Ovary (tissue), 10 donors: ENCODE measurements at places on chromosomes 3 and 15. TPM values are rescaled to one million over a fixed set of nuclear protein-coding genes. Genes with fewer than 3 reads are reported as not detected.

DNA sequence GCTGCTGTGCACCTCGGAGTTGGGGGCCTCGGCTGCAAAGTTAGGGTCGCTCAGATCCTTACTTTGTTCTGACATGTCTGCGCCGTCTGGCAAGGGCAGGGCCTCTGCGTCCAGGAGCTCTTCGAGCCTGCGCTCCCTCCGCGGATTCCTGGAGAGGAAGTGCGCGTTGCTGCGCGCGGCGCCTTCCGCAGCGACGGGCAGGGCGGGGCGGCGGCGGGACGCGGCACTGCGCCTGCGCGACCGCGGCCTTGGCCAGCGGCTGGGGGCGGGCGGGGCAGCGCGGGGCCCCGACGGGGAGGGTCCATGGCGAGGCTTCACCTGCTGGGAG lies at the start of gene NDN:
NDN (minus strand) TSS at position 163 of the 328 bp plus-strand sequence; CDS start at position 75, 88 bp downstream.
- peaks cover 4% of the 10 kb centered on the region for H3K4me1 ChIP-seq
- H3K27me3 ChIP-seq = no peaks in the 10 kb centered on the region
- H3K4me3 ChIP-seq = peak within 1 kb of the TSS; percentile 55
- H3K36me3 ChIP-seq = no peaks in the 10 kb centered on the region
- DNase-seq = peak; percentile 71
- H3K27ac ChIP-seq = no peak within 1 kb of the TSS

- H3K27me3 ChIP-seq = no peaks in the 10 kb centered on the region
- H3K36me3 ChIP-seq = no peaks in the 10 kb centered on the region
- DNase-seq = no peak
- H3K4me3 ChIP-seq = no peak overlapping the region
- no peaks in the 10 kb centered on the region for H3K4me1 ChIP-seq
Observed at GRCh38 chr3:26712211-26713026, 89.8 kb downstream of the LRRC3B start.

DNA sequence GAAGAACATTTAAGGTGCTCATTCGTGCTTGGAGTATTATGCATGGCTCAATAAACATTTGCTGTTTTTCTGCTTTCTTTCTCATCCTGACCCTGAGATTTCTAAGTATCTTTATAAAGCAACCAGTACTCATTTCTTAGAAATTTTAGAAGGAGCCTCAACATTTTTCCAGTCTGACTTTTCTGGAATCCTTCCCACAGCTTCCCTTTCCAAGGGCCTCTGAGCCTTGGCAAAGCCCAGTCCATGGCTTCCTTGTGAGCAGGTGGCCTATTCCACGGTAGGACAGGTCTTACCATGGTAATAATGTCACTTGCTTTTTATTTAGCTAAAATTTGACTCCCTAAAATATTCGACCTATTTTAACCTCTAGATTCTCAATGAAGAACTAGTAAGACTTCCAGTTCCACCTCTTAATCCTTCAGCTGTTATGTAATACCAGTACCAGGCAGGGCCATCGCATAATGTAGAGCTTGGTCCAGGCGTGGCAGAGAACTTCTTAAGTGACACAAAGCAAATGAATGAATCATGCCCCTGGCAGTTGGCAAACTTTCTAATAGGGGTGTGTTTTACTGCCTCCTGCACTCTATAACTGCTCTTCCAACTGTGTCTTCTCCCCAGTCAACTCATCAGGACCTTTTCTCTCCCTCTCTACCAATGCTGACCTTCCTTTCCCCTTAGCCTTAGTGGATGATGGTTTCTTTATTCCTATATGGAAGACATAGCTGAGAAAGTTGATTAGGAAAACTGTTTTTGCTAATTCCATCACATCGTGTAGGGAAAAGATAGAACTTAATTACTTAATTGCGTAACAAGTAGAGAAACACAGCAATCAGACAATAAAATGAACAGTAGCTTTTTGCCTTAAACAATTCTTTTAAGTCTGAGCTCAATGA lies 894 bp upstream of the TM4SF4 start:
- no peaks in the 10 kb centered on the region for H3K36me3 ChIP-seq
- peaks cover 3% of the 10 kb centered on the region for H3K4me1 ChIP-seq
- H3K4me3 ChIP-seq = no peak overlapping the region
- no peak overlapping the region for H3K27ac ChIP-seq

DNA sequence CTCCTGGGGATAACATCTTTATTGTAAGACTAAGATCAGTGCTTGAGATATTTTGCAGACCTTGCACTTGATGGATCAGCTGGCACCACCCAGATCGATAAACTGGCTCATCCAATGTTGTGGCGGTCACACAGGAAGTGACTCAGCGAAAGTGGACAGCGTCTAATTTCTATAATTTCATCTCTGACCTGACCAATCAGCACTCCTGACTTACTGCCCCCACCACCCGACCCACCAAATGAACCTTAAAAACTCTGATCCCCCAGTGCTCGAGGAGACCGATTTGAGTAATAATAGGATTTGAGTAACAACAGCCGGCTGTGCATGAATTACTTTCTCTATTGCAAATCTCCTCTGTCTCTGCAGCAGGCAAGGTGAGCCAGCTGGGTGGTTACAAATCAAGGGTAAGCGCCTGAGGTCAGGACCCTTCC lies 62.7 kb upstream of the RNU6-1 start:
- no peak overlapping the region for H3K4me3 ChIP-seq
- no peak overlapping the region for H3K27ac ChIP-seq
- H3K36me3 ChIP-seq = no peaks in the 10 kb centered on the region
- DNase-seq = no peak
- H3K27me3 ChIP-seq = no peaks in the 10 kb centered on the region
- H3K4me1 ChIP-seq = peaks cover 1% of the 10 kb centered on the region

Gene TMEM158
- total RNA-seq = 2.0 TPM

Gene SYNPR
- not detected for total RNA-seq

- H3K4me1 ChIP-seq = no peaks in the 10 kb centered on the region
- H3K27me3 ChIP-seq = no peaks in the 10 kb centered on the region
- H3K36me3 ChIP-seq = no peaks in the 10 kb centered on the region
- no peak overlapping the region for H3K4me3 ChIP-seq
- no peak overlapping the region for H3K27ac ChIP-seq
- DNase-seq = no peak
Observed at GRCh38 chr3:160668454-160668853, 8.5 kb upstream of the ARL14 start.

Gene RIOX2
- total RNA-seq = 23.5 TPM

DNA sequence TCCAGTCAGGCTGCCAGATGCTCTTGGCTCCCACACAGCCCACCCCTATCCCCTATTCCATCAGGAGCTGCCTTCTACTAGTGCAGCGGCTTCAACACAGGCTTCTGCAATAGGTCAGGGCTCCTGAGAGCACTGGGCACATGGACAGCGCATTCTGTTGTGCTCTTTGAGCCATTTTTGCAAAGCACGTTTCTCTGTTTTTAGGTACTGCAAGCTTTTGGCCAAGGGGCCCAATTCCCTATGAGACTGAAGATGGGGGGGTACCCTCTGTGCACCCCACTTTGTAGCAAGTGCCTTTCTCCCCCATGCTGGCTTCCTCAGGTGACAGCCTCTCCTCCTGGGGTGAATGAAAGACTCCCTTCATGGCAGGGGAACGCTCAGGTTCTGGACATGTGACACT lies 31.2 kb downstream of the CHDH start:
- H3K36me3 ChIP-seq = no peaks in the 10 kb centered on the region
- no peak for DNase-seq
- H3K27ac ChIP-seq = no peak overlapping the region

DNA sequence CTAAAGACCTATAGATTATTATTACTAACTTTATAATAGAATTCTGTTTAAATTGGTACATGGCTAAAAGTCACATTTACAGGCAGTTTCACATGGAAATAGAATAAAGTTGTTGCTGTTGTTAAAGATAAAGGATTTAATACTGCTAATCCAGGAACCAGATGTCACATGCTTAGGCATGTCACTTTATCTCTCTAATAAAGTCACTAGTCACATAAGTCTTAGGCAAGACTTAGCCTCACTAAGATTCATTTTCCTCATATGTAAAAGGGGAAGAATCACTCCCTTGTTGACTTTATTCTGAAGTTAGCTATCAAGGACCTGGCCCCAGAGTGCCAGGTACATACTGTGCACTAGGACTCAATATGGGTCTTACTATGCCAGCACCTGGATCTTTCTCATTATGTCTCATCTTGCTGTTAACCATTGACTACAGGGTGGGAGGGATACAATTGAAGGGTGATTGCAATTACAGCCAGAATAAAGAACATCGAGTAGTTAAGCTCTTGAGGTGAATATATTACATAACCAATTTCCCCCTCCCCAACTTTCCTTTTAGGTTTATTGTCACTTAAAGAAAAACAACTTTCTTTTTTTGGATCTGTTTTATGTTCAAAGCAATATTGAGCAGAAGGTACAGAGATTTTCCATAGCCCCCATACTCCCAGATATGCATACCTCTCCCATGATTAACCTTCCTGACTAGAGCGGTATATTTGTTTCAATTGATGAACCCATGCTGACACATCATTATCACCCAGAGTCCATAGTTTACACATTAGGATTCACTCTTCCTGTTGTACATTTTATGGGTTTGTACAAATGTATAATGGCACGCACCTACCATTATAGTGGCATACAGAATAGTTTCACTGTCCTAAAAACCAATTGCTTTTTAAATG lies 36.6 kb downstream of the LNP1 start:
- H3K36me3 ChIP-seq = no peaks in the 10 kb centered on the region
- no peaks in the 10 kb centered on the region for H3K27me3 ChIP-seq
- no peak overlapping the region for H3K27ac ChIP-seq
- DNase-seq = no peak
- no peak overlapping the region for H3K4me3 ChIP-seq

DNA sequence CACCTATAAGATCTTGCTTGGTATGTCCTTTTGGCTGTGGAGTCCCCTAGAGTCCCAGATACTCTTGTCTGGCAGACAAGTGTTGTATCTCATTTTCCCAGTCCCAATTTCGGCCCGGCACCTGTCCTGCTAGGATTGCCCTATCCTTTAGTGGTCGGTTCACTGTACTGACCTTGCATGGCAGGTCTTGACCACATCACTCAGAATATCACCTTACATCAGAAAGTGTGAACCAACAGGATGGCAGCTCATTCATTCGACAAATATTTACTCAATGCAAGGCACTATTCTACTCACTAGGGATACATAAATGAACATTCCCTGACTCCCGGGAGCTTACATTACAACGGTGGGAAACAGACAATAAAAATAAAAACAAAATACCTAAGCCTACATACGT lies 5.7 kb upstream of the CCDC80 start:
- no peak overlapping the region for H3K4me3 ChIP-seq
- H3K27me3 ChIP-seq = no peaks in the 10 kb centered on the region
- H3K27ac ChIP-seq = no peak overlapping the region
- DNase-seq = no peak

GRCh38 chr3:68919000-68919399 lies 13.3 kb downstream of the TAFA4 start:
- H3K27ac ChIP-seq = no peak overlapping the region
- no peaks in the 10 kb centered on the region for H3K27me3 ChIP-seq
- H3K36me3 ChIP-seq = no peaks in the 10 kb centered on the region

Gene TIGIT
- 0.28 TPM for total RNA-seq

DNA sequence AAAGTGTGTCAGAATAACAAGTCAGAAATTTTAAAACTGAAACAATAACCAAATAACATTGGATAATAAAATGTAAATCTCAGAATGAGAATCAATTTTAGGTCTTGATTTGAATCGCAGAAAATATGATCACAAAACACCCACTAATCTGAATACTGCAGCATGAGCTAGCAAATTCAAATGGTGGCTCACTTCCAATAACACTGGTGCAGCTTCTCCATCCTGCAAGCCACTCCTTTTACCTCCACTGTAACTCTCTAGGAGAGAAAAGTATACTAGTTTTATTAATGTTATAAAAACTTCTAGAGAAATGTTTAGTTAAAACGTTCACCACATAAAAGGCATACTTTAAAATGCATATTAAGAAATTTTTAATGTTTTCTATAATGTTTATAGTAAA lies 30.4 kb downstream of the UBE3A start:
- no peaks in the 10 kb centered on the region for H3K27me3 ChIP-seq
- no peaks in the 10 kb centered on the region for H3K36me3 ChIP-seq
- no peak for DNase-seq
- no peak overlapping the region for H3K27ac ChIP-seq

DNA sequence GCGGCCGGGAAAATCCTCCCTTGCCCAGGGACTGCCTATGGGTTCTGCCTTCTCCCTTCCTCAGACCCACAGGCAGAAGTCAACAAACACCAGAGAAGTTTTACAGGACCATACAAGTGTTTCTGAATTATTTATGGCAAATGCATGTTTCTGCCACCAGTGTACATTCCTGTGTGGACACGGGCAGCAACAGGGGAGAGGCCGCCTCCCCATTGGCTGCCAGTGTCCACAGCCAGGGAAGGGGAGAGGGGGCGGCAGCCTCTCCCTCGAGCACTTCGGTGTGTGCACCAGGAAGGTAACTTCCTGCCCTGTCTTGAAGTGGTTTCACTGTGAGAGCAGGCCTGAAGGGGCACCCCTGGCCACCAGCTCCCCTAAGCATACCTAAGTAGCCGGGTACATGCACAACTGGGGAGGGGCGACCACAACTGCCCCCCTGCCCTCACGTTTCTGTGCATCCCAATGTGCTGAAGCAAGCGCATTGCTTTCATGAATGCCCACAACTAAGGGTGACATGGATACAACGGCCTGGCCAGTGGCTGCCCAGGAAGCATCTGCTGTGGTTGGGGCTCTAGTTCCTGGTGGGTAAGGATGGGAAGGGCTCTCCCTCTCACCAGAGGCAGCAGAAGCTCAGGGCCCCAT lies 14.8 kb upstream of the SHISA5 start:
- no peak overlapping the region for H3K4me3 ChIP-seq
- no peaks in the 10 kb centered on the region for H3K4me1 ChIP-seq
- H3K27me3 ChIP-seq = no peaks in the 10 kb centered on the region
- DNase-seq = no peak
- H3K36me3 ChIP-seq = no peaks in the 10 kb centered on the region

GRCh38 chr3:28012830-28013229 lies 228.6 kb upstream of the CMC1 start:
- H3K27ac ChIP-seq = no peak overlapping the region
- H3K27me3 ChIP-seq = no peaks in the 10 kb centered on the region
- DNase-seq = no peak
- H3K36me3 ChIP-seq = no peaks in the 10 kb centered on the region
- H3K4me3 ChIP-seq = no peak overlapping the region

Gene SPESP1
- 4.6 TPM for total RNA-seq

DNA sequence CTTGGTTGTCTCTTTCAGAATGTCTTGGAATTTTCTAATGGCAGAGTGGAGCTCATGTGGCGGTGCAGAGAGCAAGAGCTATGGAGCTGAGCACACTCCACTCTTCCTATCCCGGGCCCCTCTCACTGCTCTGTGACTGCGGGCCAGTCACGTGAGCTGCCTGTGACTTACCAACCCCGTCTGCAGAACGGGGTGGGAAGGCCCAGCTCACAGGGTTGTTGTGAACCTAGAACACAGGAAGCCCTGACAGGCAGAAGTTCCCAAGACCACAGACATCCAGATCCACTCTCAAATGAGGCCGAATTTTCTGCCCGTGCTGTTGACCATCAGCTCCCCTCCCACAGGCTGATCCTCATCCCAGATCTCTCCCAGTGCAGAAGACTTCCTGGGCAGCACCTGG lies 35.5 kb upstream of the PLXNA1 start:
- no peak overlapping the region for H3K27ac ChIP-seq
- H3K4me1 ChIP-seq = no peaks in the 10 kb centered on the region
- DNase-seq = no peak
- H3K4me3 ChIP-seq = no peak overlapping the region
- no peaks in the 10 kb centered on the region for H3K27me3 ChIP-seq

- DNase-seq = peak; percentile 87
- H3K27me3 ChIP-seq = no peaks in the 10 kb centered on the region
- H3K36me3 ChIP-seq = no peaks in the 10 kb centered on the region
- peak within 1 kb of the TSS; percentile 92 for H3K27ac ChIP-seq
- H3K4me3 ChIP-seq = peak within 1 kb of the TSS; percentile 95
Observed at GRCh38 chr15:29822100-29822683, at the start of gene TJP1. Gene TJP1, minus strand, starts transcription at chr15:29822468. Its CDS starts 440 bp downstream, at chr15:29822028.

Gene IP6K2
- total RNA-seq = 62.7 TPM

- H3K4me1 ChIP-seq = no peaks in the 10 kb centered on the region
- no peaks in the 10 kb centered on the region for H3K36me3 ChIP-seq
- H3K27me3 ChIP-seq = no peaks in the 10 kb centered on the region
- H3K4me3 ChIP-seq = no peak overlapping the region
- no peak for DNase-seq
Observed at GRCh38 chr3:4856136-4856535, 123.1 kb upstream of the BHLHE40 start.
